Effector CD8-positive, alpha-beta T cell (primary cell): ENCODE measurements at places on chromosomes 2 and 18.

- no peak for DNase-seq
Observed at GRCh38 chr18:48904847-48905394, 45.8 kb downstream of the SMAD7 start.

DNA sequence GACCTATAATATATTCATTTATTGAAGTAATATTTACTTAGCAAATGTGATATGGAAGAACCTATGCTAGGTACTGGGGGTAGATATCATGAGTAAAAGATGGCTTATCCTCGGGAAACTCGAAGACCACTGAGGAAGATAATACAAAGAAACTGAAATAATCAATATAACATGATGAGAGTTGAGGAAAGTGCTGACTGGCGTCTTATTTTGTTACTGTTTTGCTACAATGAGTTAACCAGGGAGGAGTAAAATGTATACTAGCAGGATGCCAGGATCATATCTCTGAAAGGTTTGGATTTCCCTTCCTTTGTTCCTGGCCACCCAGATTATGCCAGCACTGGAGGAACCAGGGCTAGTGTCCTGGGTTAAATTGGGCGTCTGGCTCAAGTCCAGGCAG, 111.7 kb upstream of the SPATS2L start:
- no peak for DNase-seq

DNA sequence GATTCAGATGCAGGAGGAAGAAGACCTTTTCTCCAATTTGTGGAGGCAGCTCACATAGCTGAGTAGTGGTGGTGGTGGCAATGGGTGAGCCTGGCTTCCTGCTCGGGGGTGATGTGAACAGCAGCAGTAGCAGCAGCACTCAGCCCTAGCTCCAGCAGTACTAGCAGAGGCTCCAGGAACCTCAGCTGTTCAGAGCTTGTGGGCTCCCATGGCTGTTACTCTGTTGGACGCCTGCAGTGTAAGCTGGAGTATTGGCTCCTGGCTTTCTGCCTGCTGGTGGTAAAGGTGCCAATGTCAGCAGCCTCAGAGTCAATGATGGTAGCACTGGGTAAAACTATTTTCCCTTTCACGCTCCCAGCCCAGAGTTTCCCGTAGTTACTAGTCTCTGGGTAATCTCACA, 3.1 kb upstream of the SEH1L start:
- DNase-seq, result no peak

DNA sequence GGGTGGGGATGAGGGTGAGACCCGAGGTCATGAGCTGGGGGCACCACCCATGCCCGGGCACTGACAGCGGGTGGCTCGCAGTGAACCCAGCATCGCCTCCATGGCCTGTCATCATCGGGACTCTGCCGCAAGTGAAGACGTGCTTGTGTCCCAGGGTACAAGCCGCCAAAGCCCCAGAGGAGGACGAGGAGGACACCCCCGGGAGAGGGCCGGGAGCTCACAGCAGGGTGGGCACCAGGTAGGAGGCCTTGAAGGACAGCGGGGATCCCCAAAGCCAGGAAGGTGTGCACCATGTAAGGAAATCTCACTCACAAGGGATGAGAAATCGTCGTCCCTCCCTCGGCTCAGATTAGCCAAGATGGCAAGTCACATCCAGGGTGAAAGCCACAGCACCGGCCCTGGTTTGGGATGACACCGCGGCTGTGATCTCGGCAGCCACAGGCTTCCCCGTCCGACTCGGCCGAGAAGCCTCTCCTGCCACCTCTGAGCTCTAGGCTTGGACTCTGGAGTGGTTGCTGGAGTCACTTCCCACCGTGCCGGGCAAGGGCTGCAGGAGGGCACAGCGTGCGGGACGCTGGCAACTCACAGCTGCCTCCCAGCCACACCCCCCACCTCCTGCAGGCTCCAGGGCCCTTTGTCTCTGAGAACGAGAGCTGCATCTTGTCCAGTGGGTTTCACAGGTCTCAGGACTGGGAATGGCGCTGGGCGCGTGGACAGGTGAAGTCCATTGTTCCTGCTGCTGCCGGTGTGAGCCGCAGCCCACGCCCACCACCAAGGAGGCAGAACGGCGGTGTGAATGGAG, 81.6 kb upstream of the CTDP1 start:
- DNase-seq, result no peak

GRCh38 chr2:227451655-227451992, 20.3 kb upstream of the AGFG1 start:
- no peak for DNase-seq

DNA sequence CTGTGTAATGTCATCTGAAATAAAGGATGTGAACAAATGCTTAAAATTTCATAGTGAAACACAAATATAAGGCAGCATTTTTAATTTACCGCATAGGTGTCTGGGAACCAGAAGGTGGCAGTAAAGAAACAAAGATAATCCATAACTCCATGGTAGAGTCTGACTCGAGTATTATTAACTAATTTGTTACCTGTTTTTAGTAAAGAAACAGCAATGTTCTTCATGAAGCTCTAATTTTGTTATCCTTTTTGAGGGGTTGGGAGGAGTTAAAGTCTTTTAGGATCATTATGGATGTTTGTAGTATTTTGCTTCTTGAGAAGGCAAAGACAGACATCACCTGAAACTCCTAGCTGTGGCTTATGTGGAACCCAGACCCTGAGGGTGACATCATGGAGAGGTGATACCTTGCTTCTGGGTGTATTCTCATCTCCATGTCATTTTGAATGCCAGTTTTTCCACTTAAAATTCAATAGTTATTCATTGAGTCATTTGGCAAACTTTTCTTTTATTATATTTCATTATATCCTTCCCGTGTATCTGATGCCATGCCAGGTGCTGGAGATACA, 286.2 kb upstream of the EPAS1 start:
- DNase-seq, result no peak

- DNase-seq, result no peak
Observed at GRCh38 chr2:163703386-163703785, 32.4 kb downstream of the FIGN start.

DNA sequence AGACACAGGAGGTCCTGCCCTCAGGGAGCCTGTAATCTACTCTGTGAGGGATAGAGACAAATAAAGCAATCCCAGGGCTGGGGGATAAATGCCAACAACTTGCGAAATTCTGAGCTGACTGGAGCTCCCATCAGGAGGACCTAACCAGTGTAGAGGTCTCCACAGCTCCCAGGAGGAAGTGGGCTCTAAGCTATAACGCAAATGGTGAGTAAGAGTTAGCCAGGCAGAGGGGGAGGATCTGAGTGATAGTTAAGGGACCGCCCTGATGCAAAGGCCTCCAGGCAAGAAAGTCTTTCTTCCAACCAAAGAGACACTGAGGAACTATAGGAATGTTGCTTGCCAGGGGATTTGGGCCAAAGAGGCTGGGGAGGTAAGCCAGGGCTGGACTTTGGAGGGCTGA, 16.0 kb upstream of the ZNF532 start:
- no peak for DNase-seq

DNA sequence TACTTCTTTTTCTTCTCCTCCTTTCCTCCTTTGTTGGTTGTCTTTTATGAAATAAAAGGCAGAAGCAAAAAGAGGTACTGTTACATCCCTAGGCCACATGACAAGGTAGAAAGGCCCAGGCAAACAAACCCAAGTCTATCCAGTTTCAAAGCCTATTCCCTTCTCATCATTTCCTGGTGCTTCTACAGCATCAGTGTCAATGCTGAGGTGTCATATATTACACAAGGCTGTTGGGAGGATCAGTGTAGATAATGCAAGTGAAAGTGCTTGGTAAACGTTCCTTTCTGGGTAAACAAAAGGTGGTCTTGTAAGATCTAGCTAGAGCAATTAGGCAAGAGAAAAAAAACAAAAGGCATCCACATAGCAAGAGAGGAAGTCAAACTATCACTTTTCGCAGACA, 64.9 kb downstream of the EVA1A start:
- no peak for DNase-seq
